ENCODE measurements at places on chromosomes 4 and X.

GRCh38 chrX:105543283-105543682 is 279.1 kb upstream of the NRK start:
- no peak for DNase-seq

DNA sequence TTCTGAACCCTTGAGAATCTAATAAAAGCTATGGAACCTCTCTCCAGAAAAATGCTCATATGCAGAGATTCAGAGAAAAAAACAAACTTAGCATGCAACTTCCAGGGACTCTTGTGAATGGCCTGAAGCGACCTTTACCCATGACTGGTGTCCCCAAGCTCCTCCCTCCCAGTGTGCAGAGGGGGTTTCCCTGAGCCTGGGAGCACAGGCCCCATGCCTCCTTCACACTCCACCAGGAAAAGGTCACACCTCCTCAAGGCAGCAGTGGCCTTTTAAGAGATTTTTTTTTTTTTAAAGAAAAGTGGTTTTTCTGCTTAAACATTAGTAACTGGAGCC is 13.3 kb upstream of the UBA6 start:
- DNase-seq, result no peak

DNA sequence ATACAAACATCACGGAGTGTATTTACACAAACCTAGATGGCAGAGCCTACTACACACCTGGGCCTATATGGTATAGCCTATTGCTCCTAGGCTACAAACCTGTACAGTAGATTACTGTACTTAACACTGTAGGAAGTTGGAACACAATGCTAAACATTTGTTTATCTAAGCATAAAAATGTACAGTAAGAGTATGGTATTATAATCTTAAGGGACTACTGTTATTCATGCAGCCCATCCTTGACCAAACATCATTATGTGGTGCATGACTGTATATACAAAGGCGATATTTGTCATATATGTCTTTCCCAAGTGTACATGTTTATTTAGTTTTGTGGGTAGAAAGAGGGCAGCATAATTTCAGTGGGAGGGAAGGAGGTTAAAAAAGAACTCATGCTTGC is 177.7 kb upstream of the FSTL5 start:
- no peak for DNase-seq

- no peak for DNase-seq
Observed at GRCh38 chr4:185853841-185854240, 41.8 kb upstream of the SORBS2 start.

- DNase-seq, result no peak
Observed at GRCh38 chr4:112519689-112520597, 4.0 kb upstream of the NEUROG2 start.

Data from stimulated activated CD8-positive, alpha-beta memory T cell treated with anti-CD3 and anti-CD28 coated beads, Interleukin-15, amount 100 ng/mL, for 1 hour (primary cell).